Type B pancreatic cell (in vitro differentiated cells): ENCODE measurements at places on chromosomes 1 and 21. TPM values are rescaled to one million over a fixed set of nuclear protein-coding genes. Genes with fewer than 3 reads are reported as not detected.

GRCh38 chr1:196538473-196538872 lies 69.8 kb downstream of the KCNT2 start:
- no peak for DNase-seq

DNA sequence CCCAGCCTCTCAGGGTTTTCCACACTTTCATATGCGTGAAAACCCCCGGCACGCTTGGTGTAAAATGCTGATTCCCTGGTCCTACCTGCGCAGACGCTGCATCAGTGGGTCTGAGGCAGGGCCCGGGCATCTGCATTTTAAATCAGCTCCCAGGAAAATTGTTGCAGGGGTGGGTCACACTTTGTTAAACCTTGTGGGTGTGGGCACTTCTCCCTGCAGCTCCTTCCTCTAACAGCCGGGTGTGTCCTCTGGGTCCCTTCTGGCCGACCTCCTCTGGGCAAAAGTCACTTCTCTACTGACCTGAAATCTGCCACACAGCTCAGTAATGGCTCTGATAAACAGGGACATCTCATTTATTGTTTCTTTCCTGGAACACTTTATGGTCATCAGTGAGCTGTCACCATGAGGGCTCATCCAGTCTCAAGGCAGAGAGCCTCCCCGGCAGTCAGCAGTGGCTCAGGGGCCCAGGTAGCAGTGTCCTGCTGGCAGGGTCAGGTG lies 52.8 kb upstream of the TMPRSS2 start:
- DNase-seq = no peak

DNA sequence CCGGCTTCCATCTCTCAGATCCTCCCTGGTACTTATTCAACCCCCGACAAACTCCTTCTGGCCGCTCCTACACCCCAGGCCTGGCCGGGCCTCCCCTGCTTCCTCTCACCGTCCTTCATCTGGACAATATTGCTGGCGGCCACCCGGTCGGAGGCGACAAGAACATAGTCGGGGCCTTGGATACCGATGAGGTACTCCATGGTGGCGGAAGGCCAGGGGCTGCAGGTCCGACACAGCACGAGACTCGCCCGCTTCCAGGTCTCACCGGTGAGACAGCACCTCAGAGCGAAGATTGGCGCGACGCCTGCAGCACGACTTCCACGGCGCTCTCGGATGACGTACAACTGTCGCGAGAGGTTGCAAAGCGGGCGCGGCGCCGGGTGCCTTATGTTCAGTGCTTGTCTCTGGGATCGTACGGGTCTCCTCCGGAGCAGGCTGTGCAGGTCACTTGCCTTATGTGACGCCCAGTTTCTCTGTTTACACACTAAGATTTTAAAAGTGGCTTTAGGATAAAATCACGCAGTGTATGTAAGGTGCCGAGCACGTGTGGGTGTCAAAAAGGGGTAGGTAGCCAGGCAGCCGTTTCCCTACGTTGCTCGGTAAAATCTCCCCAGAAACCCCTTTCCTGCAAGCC lies at the start of gene PSMB2:
PSMB2 (minus strand) TSS at position 294 of the 634 bp plus-strand sequence; CDS start at position 200, 94 bp downstream.
- peak; percentile 97 for DNase-seq

DNA sequence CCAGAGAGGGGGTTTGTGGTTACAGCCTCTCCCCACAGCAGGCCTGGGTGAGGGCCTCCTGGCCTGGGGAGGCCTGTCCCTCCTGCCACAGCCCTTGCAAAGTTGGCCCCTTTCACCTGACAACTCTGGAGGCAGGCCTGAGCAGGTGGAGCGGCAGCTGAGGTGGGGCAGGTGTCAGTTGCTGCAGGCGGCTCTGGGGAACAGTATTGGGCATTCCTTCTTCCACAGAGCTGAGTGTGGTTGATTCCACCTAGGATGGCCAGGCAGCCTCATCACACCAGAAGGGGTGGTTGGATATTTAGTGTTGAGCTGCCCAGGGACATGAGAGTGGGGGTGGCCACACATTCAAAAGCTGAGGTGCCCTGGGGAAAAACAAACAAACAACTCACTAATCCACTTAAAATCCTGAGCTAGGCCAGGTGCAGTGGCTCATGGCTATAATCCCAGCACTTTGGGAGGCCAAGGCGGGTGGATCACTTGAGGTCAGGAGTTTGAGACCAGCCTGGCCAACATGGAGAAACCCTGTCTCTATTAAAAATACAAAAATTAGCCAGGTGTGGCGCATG lies 31.1 kb downstream of the PIGP start:
- DNase-seq = no peak

DNA sequence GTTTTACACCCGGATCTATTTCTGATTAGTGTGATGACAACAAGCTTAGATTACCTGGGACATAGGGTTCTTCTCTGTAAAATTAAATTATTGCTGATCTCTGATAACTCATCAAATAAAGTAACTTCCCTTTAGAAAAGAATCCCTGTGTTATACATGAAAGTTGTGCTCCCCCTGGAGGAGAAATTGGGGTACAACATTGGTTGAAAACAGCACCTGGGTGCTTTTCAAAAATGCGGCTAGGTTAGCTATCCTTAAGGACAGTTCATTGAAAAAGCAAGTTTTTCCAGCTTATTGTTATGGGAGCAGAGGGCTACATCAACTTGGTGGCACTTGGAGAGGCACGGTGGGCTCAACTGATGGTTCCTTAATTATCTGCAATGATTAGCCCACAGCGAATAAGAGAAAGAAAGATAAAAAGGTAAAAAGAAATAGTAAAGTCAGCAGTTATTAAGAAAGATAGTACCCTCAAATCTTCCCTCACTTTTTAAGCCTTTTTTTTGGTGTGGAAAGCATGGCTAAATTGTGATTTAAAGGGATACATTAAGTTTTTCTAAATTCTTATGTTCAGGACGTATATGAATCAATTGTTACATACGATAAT lies 97.8 kb downstream of the FMN2 start:
- no peak for DNase-seq

DNA sequence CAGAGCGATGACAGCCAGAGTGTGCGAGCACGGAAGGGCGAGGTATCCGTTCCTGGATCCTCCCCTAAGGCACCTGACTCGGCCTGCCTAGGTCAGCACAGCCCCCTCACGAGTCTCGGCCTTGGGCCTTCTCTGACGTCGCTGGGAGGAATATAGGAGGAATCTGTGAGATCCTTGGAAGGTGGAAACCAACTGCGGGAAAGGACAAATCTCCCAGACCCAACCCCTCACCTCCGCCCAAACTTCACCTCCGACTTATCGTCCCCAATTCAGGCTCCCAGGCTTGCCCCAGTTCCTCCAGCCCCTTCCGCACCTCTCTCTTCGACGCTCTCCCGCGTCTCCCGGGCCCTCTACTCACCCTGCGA lies 494 bp downstream of the APH1A start:
- DNase-seq = no peak

DNA sequence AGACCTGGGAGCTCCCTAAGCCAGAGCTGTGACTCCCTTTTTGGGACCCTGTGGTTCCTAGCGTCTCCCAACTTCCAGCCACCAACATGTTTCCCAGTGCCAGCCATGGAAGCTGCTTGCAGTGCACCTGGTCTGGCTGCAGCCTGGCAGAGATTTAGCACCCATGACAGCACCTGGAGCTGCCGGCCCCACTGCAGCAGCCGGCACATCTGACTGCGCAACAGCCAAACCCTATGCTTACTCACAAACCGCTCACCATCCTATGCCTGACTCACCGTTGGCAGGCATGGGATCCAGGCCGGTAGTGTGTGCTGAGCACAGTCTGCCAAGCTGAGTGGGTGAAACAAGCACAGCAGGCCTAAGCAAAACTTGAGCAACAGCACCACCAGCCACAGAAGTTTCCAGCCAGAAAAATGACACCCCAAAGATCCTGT lies 435.9 kb upstream of the PRMT6 start:
- DNase-seq = no peak

DNA sequence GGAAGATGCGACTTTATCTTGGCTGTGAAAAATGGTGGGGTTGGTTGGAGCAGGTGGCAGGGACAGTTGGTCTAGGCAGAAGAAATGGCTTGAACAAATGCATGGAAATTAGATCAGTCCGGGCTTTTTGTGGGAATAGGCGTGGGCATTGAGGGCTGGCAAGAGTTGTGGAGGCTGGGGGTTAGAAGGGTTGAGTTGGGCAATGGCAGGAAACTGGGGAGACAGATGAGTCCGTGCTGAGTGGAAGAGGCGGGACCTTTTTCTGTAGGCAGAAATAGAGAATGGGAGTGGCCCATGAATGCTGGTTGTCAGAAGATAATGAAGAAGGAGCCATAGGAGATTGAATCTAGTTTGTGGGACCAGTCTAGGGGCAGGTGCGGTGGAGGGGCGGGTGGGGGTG lies 6.9 kb downstream of the PDPN start:
- no peak for DNase-seq

DNA sequence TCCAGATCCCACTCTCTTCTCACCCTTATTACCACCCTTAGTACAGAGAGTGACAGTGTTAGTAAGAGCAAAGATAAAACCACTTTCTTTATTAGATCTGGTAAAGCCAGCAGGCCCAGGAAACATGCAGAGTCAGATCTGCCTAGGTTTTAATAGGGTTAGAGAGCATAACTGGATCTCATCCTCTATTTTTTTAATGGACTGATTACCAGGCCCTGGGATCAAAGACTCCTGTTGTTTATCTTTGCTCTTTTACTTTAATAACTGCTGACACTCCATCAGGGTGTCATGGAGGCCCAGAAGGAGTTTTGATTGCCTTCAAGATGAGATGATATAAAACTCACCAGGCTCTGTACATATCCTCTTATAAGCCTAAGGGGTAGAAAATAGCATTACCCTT lies 45.3 kb upstream of the RGS5 start:
- no peak for DNase-seq

- no peak for DNase-seq
These were observed 11.5 kb downstream of the PLEKHA6 start for GRCh38 chr1:204348242-204348641.

- no peak for DNase-seq
These were observed 285.8 kb upstream of the NEGR1 start for GRCh38 chr1:72568113-72568512.

DNA sequence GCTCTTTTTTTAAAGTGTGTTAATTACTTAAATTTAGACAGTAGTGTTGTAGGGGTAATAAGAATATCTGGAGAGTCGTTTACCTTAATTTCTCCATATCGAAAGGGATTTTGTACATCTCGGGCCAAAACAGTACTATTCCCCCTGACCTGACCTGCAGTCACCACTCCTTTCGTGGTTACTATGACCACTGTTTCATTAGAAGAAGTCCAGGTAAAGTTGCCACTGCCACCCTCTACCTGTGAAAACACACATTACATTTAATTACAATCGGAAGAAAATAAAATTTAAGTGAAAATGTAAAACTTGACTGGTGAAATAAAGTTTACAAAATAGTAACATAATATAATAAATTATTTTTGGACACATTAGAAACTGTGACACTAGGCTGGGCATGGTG lies 37.2 kb downstream of the NUP210L start:
- DNase-seq = no peak

DNA sequence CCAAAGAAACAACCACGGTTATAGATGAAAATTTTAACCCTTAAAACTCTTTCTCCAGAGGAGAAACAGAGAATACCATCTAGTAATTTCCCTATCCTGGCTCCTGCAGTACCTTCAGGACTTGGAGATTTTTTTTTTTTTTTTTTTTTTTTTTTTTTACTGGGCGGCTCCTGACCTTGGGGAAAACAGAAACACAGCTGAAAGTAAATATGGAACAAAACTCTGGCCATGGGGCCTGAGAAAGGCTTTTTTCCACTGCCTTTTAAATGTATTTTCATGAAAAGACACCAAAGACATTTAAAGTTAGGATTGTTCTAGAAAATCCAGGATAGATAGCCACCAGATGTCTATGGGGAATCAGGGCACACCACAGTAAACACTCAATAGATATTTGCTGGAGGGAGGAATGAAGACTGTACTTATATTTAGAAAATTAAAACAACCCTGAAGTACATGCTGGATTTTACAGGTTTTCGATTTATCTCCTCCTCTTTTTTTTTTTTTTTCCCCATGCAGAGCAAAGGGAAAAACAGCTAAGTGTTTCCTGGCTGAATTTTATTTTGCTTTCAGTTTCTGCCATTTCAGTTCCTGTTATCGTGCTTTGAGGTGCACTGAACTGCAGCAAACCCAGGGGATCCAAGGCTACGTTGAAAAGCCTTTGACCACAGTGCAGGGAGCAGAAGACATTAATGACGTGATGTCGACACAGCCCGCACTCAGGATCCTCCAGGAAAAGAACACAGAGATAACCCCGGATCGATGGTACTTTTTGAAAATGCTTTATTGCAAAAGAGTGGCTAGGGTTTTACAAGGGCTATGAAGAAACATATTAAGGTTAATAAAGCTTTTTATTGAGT lies 35.7 kb upstream of the CNN3 start:
- no peak for DNase-seq

DNA sequence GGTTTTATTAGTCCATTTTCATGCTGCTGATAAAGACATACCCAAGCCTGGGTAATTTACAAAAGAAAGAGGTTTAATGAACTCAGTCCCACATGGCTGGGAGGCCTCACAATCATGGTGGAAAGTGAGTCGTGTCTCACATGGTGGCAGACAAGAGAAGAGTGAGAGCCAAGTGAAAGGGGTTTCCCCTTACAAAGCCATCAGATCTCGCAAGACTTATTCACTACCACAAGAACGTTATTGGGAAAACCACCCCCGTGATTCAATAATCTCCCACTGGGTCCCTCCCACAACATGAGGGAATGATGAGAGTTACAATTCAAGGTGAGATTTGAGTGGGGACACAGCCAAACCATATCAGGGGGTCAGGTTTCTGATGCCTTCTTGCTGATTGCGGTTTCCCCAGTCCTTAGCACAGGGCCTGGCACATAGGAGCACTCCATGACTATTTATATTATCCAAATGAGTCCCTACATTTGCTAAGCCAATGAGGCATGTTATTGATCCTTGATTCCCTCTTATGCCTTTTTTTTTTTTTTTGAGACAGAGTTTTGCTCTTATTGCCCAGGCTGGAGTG lies 35.3 kb upstream of the PAXBP1 start:
- DNase-seq = no peak

GRCh38 chr1:36599828-36600227 lies 117.1 kb upstream of the CSF3R start:
- no peak for DNase-seq

GRCh38 chr1:19400875-19401534 lies 84.3 kb downstream of the CAPZB start:
- DNase-seq = no peak

DNA sequence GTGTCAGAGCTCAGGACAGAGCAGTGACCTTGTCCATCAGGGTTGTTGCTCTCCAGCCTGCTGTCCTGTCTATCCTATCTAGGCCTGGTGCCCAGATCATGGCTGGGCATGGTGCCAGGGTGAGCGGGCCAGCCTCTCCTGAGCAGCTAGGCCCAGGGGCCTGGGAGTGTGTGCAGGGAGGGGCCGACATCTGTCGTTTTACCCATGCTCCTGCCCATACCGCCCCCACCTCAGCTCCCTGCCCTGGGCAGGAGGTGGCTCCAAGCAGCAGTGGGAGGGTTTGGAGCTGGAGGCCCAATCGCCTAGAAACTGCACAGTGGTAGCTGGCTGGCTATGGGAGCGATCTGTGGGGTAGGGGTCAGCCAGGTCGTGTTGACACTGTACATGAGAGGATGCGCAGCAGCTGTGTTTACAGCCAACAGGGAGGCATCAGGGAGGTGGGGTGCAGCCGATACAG lies 6.5 kb downstream of the INSRR start:
- DNase-seq = no peak

The MYOC gene
- total RNA-seq = not detected in 2 replicates

The KIF17 gene
- 0.69 and 2.1 TPM in 2 replicates for total RNA-seq

The AMY2B gene
- 7.0 and 7.5 TPM in 2 replicates for total RNA-seq

The KCNE2 gene
- total RNA-seq = 1.8 and 9.4 TPM in 2 replicates

The MOV10 gene
- total RNA-seq = 113 and 128 TPM in 2 replicates
